ENCODE measurements at places on chromosomes 16 and 17.

DNA sequence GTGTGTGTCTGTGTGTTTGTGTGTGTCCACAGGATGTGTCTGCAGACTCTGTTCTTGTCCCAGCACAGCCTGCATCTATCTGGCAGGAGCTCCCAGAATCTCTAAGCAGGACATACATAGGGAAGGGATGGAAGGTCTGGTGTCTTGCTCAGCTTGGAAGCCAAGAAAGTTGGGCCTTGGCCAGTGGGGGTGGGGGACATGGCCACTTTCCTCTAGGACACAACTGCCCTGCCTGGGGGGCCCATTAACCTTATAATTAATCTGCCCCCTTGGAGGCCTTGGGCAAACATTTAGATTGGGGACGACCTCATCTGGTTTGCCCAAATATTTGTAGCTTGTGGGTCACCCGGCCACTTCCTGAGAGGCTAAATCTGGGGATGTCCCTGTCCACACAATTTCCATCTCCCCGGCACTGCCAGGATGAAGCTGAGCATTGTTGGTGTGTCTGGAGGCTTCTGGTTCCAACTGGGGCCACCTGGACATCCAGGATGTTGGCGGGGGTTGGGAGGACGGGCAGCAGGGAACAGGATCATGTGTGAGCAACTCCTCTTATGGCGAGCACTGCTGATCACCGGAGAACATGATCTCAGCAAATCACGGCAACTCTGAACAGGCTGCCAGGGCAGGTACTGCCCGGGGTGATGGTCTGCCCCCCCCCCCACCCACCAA lies 17.2 kb upstream of the FOXF1 start:
- no peaks in the 10 kb centered on the region for H3K36me3 ChIP-seq
- no peaks in the 10 kb centered on the region for H3K4me1 ChIP-seq
- peaks cover 99% of the 10 kb centered on the region for H3K27me3 ChIP-seq
- no peak overlapping the region for H3K27ac ChIP-seq

GRCh38 chr17:57201481-57201880 lies 54.8 kb upstream of the MSI2 start:
- H3K4me1 ChIP-seq = no peaks in the 10 kb centered on the region
- H3K27ac ChIP-seq = no peak overlapping the region
- no peak overlapping the region for H3K4me3 ChIP-seq
- no peak for DNase-seq

- peaks cover 17% of the 10 kb centered on the region for H3K27me3 ChIP-seq
- no peak overlapping the region for H3K4me3 ChIP-seq
- no peaks in the 10 kb centered on the region for H3K36me3 ChIP-seq
- no peak overlapping the region for H3K27ac ChIP-seq
Observed at GRCh38 chr17:58385359-58385899, 31.9 kb downstream of the RNF43 start.

DNA sequence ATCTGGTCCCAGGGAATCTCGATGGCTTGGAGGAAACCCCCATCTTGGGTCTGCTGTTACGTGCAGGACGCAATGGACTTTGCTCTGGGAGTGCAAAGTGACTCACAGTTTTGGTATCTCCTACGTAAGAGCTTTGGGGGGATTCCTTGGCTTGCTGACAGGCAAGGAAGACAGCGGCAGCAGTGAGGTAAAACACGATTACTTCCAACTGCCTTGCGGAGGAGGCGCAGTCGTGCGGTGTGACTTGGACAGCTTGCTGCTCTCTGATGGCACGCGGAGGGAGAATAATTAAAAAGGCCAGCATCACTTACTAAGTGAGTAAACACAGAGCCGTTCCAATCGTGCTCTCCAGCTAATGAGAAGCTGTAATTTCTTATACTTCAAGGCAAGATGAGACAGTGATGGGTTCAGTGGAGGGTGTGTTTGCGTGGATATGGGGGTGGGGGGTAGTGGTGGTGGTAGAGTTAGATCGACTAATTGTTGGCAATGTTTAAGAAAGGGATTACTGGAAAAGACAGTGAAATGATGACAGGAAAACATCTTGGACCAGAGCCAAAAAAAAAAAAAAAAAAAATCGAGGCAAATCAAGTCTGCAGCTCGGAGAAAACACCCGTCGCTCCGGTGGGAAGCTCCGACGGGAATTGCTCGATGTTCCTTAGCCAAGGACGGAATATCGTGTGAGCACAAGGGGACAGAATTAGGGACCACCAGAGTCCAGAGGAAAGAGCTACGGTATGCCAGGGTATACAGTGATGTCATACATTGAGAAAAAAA lies 184.8 kb upstream of the ZFHX3 start:
- no peaks in the 10 kb centered on the region for H3K27me3 ChIP-seq
- peak overlapping the region; percentile 61 for H3K4me3 ChIP-seq
- peak; percentile 39 for DNase-seq
- H3K36me3 ChIP-seq = no peaks in the 10 kb centered on the region
- H3K4me1 ChIP-seq = peaks cover 22% of the 10 kb centered on the region

DNA sequence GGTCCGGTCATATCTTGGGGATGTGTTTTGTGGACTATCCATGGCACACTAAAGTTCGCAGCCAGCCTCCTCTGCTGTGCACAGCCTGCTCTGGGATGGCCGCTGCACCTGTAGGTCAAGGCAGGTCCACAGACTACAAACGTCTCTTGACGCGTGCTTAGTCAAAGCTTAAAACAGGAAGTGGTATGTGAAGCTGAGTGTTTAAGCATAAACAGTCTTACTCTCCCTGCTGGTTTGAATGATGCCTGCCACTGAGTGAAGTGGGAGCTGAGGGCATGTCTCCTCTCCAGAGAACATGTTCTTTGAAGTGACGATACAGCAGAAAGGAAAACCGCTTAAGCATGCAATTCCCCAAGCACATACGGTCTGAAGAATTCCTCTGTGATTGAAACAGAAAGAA lies 365.6 kb downstream of the SLC39A11 start:
- no peak overlapping the region for H3K27ac ChIP-seq
- no peaks in the 10 kb centered on the region for H3K27me3 ChIP-seq
- no peaks in the 10 kb centered on the region for H3K36me3 ChIP-seq
- no peaks in the 10 kb centered on the region for H3K4me1 ChIP-seq

- no peak for DNase-seq
- H3K4me1 ChIP-seq = no peaks in the 10 kb centered on the region
- no peak overlapping the region for H3K27ac ChIP-seq
- no peaks in the 10 kb centered on the region for H3K36me3 ChIP-seq
- H3K27me3 ChIP-seq = no peaks in the 10 kb centered on the region
Observed at GRCh38 chr17:71600137-71600789, 520.6 kb upstream of the SOX9 start.

DNA sequence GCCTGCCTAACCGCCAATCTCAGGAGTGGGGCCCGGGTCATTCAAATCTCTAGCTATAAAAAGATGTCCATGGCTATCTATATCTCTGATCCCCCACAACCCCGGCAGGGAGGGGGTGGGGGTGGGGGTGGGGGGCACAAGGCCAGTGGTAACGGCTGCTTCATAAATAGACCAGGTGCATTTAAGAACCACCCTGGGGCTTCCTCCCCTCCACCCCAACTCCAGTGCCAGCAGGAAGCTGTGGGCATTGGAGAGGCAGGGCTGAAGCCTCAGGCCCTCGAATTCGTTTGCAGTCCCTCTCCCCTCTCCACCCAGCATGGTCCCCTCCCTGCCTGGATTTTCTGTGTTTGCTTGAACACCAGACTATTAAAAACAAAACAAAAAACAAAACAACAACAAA lies 56.0 kb downstream of the RAP1GAP2 start:
- peak; percentile 60 for DNase-seq
- H3K4me1 ChIP-seq = peaks cover 40% of the 10 kb centered on the region
- H3K27ac ChIP-seq = no peak overlapping the region

- DNase-seq = peak; percentile 83
- H3K4me1 ChIP-seq = no peaks in the 10 kb centered on the region
- H3K36me3 ChIP-seq = no peaks in the 10 kb centered on the region
- no peaks in the 10 kb centered on the region for H3K27me3 ChIP-seq
Observed at GRCh38 chr17:73705594-73705993, 61.3 kb upstream of the SDK2 start.

DNA sequence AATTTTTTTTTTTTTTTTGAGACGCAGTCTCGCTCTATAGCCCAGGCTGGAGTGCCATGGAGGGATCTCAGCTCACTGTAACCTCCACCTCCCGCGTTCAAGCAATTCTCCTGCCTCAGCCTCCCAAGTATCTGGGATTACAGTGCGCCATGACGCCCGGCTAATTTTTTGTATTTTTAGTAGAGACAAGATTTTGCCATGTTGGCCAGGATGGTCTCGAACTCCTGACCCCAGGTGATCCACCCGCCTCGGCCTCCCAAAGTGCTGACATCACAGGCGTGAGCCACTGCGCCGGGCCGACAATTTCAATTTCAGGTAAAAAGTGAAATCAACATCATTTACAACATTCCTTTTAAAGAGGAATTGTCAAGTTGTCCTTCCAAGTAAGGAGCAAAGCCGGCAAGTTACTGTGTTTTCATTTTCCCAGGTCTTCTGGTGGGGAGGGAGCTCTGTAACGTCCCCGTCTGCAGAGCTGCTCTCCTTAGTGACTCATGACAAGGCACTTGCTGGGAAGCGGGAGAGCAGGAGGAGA lies 873 bp downstream of the NPLOC4 start:
- H3K4me3 ChIP-seq = peak overlapping the region; percentile 79
- peaks cover 7% of the 10 kb centered on the region for H3K4me1 ChIP-seq
- DNase-seq = no peak
- peaks cover 24% of the 10 kb centered on the region for H3K36me3 ChIP-seq

DNA sequence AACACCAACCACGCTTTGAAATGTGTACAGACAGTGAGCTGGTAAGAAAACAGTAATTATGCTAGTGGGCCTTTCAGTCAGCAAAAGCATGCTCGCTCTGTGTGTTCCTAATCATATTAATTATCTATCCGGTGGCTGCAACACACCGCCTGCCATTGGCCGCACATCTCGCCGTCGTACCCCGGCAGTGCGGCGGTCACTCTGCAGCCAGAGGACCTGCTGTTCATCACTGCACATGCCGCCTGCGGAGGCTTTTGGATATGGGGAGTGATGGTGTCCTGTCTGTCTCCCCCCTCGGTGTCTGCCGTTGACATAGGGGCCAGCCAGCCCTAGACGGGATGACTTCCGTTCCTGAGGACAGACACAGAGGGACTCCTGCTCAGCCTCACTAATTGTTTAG lies 68.5 kb downstream of the RPA1 start:
- H3K36me3 ChIP-seq = peaks cover 15% of the 10 kb centered on the region
- H3K4me3 ChIP-seq = no peak overlapping the region
- H3K27me3 ChIP-seq = no peaks in the 10 kb centered on the region
- peaks cover 25% of the 10 kb centered on the region for H3K4me1 ChIP-seq

- H3K4me1 ChIP-seq = peaks cover 93% of the 10 kb centered on the region
- no peaks in the 10 kb centered on the region for H3K27me3 ChIP-seq
- H3K4me3 ChIP-seq = no peak overlapping the region
- no peaks in the 10 kb centered on the region for H3K36me3 ChIP-seq
- no peak overlapping the region for H3K27ac ChIP-seq
- peak; percentile 69 for DNase-seq
Observed at GRCh38 chr16:85583491-85584181, 29.5 kb upstream of the GSE1 start.

- no peak overlapping the region for H3K27ac ChIP-seq
- no peaks in the 10 kb centered on the region for H3K27me3 ChIP-seq
- DNase-seq = no peak
- no peak overlapping the region for H3K4me3 ChIP-seq
- no peaks in the 10 kb centered on the region for H3K4me1 ChIP-seq
Observed at GRCh38 chr16:26189536-26189935, 497.8 kb downstream of the HS3ST4 start.

GRCh38 chr16:87555647-87556046 lies 46.7 kb upstream of the JPH3 start:
- no peak for DNase-seq
- H3K4me1 ChIP-seq = no peaks in the 10 kb centered on the region
- no peak overlapping the region for H3K27ac ChIP-seq
- H3K36me3 ChIP-seq = no peaks in the 10 kb centered on the region

- no peak overlapping the region for H3K4me3 ChIP-seq
- H3K27ac ChIP-seq = no peak overlapping the region
- H3K27me3 ChIP-seq = no peaks in the 10 kb centered on the region
- no peak for DNase-seq
- H3K4me1 ChIP-seq = peaks cover 79% of the 10 kb centered on the region
Observed at GRCh38 chr17:78893684-78894083, 9.3 kb downstream of the CEP295NL start.

DNA sequence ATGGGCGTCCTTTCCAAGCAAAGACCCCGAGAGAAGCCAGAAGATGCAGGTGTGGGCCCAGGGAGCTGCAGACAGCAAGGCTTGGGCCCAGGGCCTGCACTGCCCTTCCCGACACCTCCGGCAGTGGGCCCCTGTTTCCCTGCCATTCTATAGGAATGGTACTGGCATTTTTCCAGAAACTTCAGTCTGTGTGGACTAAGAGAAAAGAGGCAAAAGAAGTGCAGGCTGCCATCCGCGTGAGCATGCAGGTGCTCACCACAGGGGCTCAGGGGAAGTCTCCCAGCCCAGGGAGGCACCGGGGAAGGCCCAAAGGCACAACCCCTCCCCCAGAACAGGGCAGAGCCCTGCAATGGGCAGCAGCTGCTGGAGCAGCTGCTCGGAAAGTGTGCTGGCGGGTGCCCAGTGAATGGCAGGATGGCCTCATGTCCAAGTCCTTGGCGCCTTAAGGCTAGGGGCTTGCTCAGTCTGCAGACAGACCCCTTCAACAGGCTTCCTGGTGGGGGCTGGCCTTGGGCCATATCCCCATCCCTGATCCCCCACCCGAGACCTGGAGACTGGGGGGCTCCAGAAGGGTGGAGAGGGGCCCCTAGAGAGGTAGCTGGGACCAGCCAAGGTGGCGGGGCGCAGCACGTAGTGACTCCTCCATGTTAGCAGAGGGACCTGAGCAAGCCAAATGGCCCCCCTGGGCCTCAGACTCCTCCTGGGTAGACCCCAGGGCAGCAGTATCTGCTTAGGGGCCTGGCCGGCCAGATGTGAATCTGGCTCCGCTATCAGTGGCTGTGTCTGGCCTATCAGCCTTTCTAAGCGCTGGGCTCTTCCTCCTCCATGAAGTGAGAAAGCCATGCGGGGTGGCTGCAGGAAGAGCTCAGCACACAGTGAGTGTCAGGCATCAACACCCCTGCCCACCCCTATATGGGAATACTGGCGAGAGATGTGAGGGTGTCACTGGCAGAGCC lies 6.7 kb upstream of the TPPP3 start:
- peak; percentile 69 for DNase-seq
- no peaks in the 10 kb centered on the region for H3K27me3 ChIP-seq
- H3K4me1 ChIP-seq = peaks cover 39% of the 10 kb centered on the region
- no peaks in the 10 kb centered on the region for H3K36me3 ChIP-seq

All from SK-N-SH (cell line).